ENCODE measurements at places on chromosomes 7 and 10.

- DNase-seq, result no peak
Observed at GRCh38 chr10:133126431-133127290, 33.4 kb upstream of the KNDC1 start.

GRCh38 chr7:18402488-18403183 lies 92.9 kb upstream of the HDAC9 start:
- no peak for DNase-seq

GRCh38 chr10:97911217-97911616 lies 61.6 kb downstream of the GOLGA7B start:
- DNase-seq, result no peak

- no peak for DNase-seq
Observed at GRCh38 chr7:102004229-102004628, 186.8 kb downstream of the CUX1 start.

- DNase-seq, result no peak
Observed at GRCh38 chr10:118871244-118871865, 116.6 kb upstream of the CACUL1 start.
